ENCODE measurements at places on chromosomes 2 and 18. TPM values are rescaled to one million over a fixed set of nuclear protein-coding genes. Genes with fewer than 3 reads are reported as not detected.

Gene SCYGR4
- total RNA-seq: not detected

Gene RPL37A
- 716 TPM for total RNA-seq

Gene SERPINB13
- not detected for total RNA-seq

Gene ZNF236
- 27.6 TPM for total RNA-seq

Gene RPRM
- 54.1 TPM for total RNA-seq

Gene KRTCAP3
- total RNA-seq: not detected

Gene ASXL3
- total RNA-seq: 1.0 TPM

Gene PLGLB1
- total RNA-seq: not detected

Gene DTYMK
- 0.59 TPM for total RNA-seq

Gene CRYGC
- not detected for total RNA-seq

Gene MAB21L4
- not detected for total RNA-seq

Gene HAAO
- total RNA-seq: 18.5 TPM

Gene AUP1
- total RNA-seq: 72.0 TPM

DNA sequence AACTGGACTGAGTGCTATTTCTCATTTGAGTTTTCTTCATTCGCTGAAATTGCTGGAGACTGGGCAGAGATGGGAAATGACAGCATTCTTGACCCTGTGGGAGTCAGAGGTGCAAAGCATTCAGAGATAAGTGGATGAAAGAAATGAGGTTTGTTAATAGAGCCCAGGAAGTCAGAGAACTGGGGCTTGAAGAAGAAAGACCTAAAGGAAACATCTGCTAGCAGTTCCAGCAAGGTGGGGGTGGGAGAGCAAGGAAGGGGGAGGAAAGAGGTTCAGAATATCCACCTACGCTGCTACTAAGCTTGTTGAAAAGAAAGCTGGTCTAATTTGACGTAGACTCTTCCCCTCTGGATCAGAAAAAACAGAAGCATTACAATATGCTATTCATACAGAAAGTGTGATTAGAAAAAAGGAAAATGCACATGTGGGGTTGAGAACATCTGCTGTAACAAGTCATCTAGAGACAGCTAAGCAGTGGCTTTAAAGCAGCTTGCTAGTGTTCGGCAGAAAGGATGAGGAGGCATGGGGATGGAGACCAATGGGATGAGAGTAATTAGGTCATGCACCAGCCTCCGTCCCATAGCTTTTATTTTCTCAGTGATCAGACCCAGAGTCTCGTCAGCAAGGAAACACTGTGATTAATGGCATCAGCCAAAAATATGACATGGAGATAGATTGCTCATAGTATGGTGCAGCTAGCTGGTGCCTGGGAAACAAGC lies 29.7 kb downstream of the NAB1 start:
- DNase-seq: no peak

DNA sequence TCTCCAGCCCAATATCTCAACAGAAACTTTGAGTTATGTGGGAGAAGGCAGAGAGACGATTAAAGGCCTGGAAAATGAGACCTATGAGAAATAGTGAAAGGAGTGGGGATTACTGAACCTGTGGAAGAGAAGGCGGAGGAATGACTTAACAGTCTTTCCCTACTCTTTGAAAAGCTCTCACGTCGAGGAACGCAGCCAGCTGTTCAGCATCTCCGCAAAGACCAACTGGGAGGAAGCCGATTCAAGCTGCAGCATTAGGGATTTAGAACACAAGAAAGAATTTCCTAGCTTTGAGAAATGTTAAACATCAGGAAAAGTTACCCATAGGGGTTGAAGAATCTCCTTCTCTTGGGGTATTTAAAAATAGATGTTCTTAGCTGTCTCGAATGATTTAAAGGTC lies 233.2 kb upstream of the PARD3B start:
- no peak for DNase-seq

GRCh38 chr2:5616019-5616418 lies 76.2 kb upstream of the SOX11 start:
- DNase-seq: no peak

GRCh38 chr2:197300139-197300538 lies 10.4 kb downstream of the ANKRD44 start:
- DNase-seq: no peak

- DNase-seq: no peak
These were observed 66.8 kb downstream of the KYNU start for GRCh38 chr2:142944264-142944663.

- DNase-seq: no peak
These were observed 54.4 kb downstream of the XRCC5 start for GRCh38 chr2:216163518-216163917.

GRCh38 chr2:46187112-46187618 lies 110.0 kb upstream of the EPAS1 start:
- peak; percentile 54 for DNase-seq

DNA sequence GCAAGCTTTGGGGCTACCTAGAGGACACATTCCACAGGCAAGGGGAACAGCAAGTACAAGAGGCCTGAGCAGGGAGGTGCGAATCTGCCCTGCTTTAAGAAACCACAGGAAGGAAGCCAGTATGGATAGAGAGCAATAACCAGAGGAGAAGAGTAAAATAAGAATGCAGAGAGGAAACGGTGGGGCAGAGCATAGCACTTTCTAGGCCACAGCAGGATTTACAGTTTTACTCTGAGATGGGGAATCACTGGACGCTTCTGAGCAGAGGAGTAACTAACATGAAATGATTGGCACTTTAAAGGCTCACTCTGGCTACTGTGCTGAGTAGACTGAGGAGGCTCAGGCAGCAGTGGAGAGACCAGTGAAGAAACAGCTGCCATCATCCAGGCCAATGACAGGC lies 23.8 kb downstream of the AAK1 start:
- DNase-seq: no peak

GRCh38 chr2:191180276-191180675 lies 29.5 kb upstream of the STAT4 start:
- no peak for DNase-seq

- no peak for DNase-seq
These were observed 256.4 kb upstream of the PXDN start for GRCh38 chr2:2000724-2001061.

DNA sequence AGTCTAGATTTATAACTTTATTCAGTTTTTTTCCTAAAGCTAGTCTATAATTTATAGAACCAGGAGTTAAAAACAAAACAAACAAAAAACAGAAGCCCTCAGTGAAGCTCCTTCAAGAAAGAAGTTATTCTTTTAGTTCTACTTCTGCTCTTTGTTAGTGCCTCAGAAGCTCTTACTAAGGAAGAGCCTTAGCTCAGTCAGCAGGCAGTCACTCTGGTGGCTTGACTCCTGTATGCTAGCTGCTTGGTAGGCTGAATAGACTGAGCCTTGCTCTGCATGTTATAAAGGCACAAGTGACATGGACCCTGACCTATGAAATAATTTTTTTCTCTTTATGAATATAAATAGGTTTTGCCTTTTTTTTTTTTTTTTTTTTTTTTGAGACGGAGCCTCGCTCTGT lies 24.8 kb downstream of the NCOA1 start:
- DNase-seq: no peak

GRCh38 chr2:168350380-168350779 lies 103.0 kb upstream of the STK39 start:
- no peak for DNase-seq

- no peak for DNase-seq
These were observed 184.1 kb downstream of the CDH7 start for GRCh38 chr18:65934874-65935273.

- peak; percentile 51 for DNase-seq
These were observed 15.1 kb downstream of the SPTBN1 start for GRCh38 chr2:54471221-54471711.

GRCh38 chr2:229344151-229344551 lies 73.1 kb upstream of the PID1 start:
- DNase-seq: no peak

Measured in uterus (tissue), 4 donors.